ENCODE measurements at places on chromosomes 2 and 18. TPM values are rescaled to one million over a fixed set of nuclear protein-coding genes. Genes with fewer than 3 reads are reported as not detected.

CENPA gene
- 6.1 TPM for total RNA-seq

PEX13 gene
- 53.6 TPM for total RNA-seq

DNA sequence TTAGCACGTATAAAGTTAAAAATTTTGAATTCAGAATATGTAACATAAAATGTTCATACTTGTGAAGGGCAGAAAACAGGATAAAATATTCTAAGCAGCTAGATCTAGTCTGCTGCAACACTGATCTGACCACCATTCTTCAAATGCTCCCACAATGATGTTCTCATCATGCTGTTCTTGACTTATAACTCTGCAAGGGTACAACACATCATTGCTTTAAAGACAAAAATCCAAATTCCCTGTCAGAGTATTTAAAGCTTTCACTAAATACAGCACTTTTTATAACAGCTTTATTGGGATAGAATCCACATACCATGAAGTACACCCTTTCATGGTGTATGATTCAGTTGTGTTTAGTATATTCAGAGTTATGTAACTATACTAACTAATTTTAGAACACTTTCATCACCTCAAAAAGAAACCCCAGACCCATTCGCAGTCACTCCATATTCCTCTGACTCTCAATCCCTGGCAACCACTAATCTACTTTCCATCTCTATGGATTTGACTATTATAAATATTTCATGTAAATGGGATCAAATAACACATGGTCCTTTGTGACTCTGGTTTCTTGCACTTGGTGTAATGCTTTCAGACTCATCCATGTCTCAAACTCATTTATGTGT is 56.4 kb downstream of the MAP4K3 start:
- no peak for DNase-seq

DNA sequence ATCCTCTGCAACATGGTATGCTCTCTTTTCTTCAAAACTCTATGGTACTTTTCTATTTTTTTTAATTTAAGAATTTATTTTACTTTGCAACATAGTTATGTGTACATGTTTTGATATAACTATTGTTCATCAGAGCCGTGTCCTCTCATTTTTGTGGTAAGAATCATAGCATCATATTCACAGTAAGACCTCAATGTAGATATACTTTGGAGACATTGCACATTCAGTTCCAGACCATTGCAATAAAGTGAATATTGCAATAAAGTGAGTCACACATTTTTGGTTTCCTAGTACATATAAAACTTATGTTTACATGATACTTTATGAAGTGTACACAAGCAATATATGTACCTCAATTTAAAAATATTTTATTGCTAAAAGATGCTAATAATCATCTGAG is 22.7 kb upstream of the LINC00305 start:
- DNase-seq = no peak

- DNase-seq = no peak
Observed at GRCh38 chr18:63987743-63988142, 17.9 kb downstream of the SERPINB8 start.

GRCh38 chr18:2104620-2105462 is 466.5 kb downstream of the METTL4 start:
- DNase-seq = no peak

DNA sequence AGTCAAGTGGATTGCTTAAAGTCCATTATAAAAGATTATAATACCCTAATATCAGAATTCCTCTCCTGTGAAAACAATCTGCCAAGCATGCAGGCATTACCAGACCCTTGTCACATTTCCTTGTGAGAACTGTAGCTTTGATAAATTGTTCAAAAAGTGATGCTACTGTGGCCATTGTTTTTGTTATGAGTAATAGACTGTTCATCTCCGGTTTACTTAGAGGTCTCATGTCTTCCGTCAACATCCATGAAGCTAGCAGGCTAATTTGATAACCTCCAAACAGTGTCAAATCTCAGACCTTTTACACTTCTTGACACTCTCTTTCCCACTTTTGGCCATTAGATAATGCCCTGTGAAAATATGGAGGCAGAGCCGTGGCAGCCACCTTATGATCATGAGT is 342.7 kb downstream of the CPS1 start:
- no peak for DNase-seq

DOK6 gene
- 22.6 TPM for total RNA-seq

- DNase-seq = no peak
Observed at GRCh38 chr2:179580378-179581146, 280.9 kb downstream of the ZNF385B start.

DNA sequence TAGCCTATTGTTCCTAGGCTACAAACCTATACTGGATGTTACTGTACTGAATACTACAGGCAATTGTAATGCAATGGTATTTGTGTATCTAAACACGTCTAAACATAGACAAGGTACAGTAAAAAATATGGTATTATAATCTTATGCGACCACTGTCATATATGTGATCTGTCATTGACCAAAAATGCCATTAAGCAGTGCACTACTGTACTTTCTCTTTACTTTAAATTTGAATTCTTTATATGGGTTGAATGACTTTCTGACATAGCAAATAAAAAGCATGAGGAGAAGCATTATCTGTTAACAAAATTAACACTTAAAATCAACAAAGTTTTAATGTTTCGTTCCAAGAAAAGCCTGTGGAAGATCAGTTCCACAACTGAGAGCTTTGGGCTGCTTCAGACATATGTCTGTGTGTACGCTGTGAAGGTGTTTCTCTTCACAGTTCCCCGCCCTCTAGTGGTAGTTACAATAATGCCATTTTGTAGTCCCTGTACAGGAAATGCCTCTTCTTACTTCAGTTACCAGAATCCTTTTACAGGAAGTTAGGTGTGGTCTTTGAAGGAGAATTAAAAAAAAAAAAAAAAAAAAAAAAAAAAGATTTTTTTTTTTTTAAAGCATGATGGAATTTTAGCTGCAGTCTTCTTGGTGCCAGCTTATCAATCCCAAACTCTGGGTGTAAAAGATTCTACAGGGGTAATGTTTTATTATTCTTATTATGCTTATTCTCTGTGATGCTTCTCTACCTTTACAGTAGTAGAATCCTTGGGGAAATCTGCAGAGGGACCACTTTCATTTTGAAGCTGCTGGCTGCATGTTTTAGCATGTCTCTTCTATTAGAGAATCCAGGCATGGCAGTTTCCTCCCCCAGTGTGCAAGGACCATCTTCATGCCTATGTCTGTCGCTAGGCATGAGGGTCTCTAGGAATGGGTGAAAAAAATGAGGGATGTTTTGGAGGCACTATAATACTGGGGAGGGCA is 54.5 kb downstream of the SCN2A start:
- DNase-seq = peak; percentile 88

DNA sequence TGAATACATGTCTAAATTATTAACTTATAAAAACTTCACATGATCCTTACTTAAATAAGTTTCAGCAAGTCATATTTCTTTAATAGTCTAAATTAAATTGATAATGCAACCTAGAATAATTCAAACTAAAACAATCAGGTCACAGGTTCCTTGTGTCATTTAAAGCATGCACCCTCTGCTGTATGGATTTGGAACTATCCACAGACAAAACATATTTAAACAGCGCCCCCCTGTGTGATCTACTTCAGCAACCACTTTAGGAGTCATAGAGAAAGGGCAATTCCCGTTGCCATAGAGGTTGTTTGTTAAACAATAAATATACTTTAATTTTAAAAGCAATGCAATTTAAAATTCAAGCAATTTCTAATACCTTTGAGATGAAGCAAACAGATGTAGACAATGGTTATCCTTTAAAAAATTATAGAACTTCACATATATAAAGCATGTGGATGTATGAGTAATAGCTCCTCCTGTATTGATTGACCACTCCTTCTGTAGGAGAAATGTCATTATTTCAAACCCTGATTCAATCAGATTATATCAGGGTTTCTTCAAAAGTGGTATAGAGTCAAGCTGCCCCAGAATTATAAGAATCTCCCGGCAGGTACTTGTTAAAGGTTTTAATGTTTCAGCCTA is 21.2 kb downstream of the GRB14 start:
- no peak for DNase-seq

DNA sequence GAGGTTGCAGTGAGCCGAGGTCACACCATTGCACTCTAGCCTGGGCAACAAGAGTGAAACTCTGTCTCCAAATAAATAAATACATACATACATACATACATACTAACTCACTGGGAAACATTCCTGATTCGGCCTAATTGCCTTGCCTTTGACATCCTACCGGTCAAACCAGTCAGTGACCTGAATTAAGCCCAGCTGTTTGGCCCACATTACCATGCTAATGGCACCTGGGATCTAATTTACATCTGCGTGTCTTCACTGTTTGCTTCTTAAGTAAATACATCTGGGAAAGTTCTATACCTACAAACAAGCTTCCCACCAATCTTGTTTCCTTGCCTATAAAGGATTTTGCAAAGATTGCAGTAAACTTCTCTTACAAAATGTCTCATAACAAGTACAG is 230.2 kb upstream of the ZC3H15 start:
- DNase-seq = no peak

DNA sequence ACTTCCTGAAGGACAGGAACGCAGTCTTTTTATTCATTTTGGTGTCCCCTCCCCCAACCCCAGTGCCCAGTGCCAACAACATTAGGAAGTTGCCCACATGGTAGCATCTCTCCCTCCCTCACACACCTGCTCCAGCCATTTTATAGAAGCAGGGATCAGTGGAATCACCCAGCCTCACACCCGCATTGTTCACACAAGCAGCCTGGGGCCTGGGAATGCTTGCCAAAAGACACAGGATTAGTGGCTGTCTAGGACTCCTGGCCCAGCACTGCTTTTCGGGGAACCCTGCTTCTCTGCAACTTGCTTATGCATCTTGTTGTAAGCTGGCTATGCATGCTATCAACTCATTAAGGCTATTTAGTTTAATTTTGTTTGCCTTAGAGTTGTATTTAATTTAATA is 17.9 kb downstream of the TMEM37 start:
- DNase-seq = no peak

GRCh38 chr2:115921541-115921940 is 1479.1 kb downstream of the DPP10 start:
- DNase-seq = no peak

HS6ST1 gene
- 16.9 TPM for total RNA-seq

GRCh38 chr2:24618144-24618543 is 127.1 kb downstream of the NCOA1 start:
- DNase-seq = no peak

EFR3B gene
- 3.8 TPM for total RNA-seq

- DNase-seq = no peak
Observed at GRCh38 chr2:17749753-17750438, 3.7 kb downstream of the SMC6 start.

DNA sequence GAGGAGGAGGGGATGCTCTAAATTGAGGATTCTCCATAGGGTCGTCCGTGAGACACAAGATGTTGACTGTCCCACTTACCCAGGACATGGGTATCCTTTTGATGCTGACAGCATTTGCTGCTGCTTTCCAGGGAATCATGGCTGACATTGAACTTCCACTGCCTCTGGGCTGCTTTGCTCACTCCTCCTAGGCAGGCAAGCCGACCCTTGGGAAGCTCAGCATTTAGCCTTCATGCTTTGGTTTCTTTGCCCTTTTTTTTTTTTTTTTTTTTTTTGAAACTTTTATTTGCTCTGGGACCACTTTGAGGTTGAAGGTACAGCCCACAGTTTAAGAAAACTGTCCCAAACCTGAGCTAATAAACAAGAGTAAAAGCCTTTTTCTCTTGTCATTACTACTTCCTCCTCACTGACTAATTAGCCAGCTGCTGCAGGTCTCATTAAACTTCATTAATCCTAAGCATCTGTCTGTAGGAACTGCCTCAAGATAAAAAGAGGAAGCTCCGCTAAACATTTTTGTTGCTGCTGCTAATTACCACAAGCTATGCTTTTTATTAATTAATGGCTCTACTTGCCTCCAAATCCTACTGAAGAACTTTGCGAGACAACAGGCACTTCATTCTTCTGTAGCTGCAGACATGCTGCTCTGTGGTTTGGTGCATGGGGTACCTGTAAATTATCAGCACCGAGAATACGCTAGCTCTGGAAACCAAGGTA is 125.4 kb downstream of the SPTBN1 start:
- DNase-seq = no peak

- no peak for DNase-seq
Observed at GRCh38 chr18:23101861-23102432, 33.3 kb upstream of the CABLES1 start.

- DNase-seq = no peak
Observed at GRCh38 chr2:187581125-187581896, 27.1 kb upstream of the TFPI start.

GRCh38 chr18:55419947-55420664 is 167.9 kb downstream of the TCF4 start:
- DNase-seq = no peak

STAT4 gene
- total RNA-seq = 7.1 TPM

- DNase-seq = no peak
Observed at GRCh38 chr18:46866523-46866922, 50.8 kb downstream of the PIAS2 start.

GRCh38 chr18:11986061-11986460 is 4.8 kb downstream of the IMPA2 start:
- no peak for DNase-seq
